ENCODE measurements at places on chromosomes 5 and 9. TPM values are rescaled to one million over a fixed set of nuclear protein-coding genes. Genes with fewer than 3 reads are reported as not detected.

- H3K36me3 ChIP-seq, result no peaks in the 10 kb centered on the region
- DNase-seq, result no peak
- no peak overlapping the region for H3K4me3 ChIP-seq
Observed at GRCh38 chr9:5874048-5874447, 16.6 kb upstream of the MLANA start.

- DNase-seq, result no peak
- H3K27me3 ChIP-seq, result no peaks in the 10 kb centered on the region
- no peak overlapping the region for H3K4me3 ChIP-seq
- H3K27ac ChIP-seq, result no peak overlapping the region
Observed at GRCh38 chr9:4964540-4964939, 20.5 kb upstream of the JAK2 start.

DNA sequence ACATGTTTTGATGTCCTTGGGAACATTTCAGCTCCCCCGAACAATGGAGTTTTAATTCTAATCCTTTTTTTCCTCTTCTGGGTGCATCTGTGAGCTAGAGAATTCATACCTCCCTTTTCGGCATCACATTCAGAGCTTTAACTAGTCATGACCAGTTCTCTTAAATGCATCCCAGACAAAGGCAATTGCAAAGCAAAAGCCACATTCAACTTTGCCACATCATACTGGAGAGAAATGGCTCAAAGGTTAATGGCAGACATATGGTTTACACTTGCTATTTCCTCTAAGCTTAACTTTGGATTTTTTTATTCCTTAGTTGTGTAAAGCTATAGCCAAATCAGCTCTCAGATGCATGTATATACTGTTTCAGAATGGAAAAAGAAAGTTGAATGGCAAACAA is 153.3 kb downstream of the ESM1 start:
- H3K4me1 ChIP-seq, result peaks cover 3% of the 10 kb centered on the region
- H3K27ac ChIP-seq, result no peak overlapping the region
- DNase-seq, result no peak
- H3K36me3 ChIP-seq, result no peaks in the 10 kb centered on the region
- H3K27me3 ChIP-seq, result no peaks in the 10 kb centered on the region

GRCh38 chr5:104843822-104844221 is 1281.2 kb upstream of the NUDT12 start:
- no peaks in the 10 kb centered on the region for H3K27me3 ChIP-seq
- DNase-seq, result no peak

ADCY2 gene
- total RNA-seq, result 52.0 TPM

RNF145 gene
- 50.2 TPM for total RNA-seq
